ENCODE measurements at places on chromosomes 6 and 20. TPM values are rescaled to one million over a fixed set of nuclear protein-coding genes. Genes with fewer than 3 reads are reported as not detected.

SLC17A3 gene
- total RNA-seq, result not detected

ATP6V1G2 gene
- total RNA-seq, result 7.9 TPM

TCP11 gene
- total RNA-seq, result not detected

PLN gene
- not detected for total RNA-seq

ASXL1 gene
- total RNA-seq, result 149 TPM

TBCC gene
- 77.0 TPM for total RNA-seq

DNA sequence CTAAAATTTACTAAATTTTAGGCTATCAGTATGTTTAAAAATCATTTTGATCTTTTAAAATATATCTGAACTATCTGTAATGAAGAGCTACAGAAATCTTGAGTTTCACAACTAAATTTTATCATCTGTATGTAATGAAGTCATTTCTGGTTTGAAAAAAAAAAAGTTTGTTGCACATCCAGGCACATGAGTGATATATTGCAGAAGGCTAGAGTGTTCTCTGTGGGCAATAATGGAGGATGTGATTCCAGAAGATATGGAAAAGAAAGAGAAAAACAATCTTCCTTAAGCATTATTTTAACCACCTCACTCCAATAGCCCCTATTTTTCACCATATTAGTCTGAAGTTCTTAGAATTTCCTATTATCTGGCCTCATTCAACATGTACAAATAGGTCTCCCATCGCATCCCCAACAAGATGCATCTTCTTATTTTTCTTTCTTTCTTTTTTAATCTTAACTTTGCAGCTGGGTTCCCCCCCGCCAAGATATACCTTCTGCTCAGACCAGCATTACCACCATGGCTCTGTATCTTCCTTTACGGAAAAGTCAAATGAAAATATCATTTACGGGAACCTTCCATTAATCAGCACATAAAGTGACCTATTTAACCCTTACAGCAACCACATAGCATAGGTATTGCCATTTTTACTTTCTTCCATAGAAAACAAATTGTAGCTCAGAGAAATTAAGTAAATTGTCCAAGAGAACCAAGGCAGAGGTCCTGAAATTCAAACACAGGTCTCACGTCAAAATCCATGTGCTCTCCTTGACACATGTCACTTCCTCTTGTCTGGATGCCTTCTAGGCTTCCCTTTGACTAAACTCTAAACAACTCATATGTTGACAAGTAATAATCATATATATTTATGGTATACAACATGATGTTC is 116.9 kb downstream of the KIF13A start:
- no peak for DNase-seq
- H3K27me3 ChIP-seq, result peaks cover 8% of the 10 kb centered on the region
- H3K36me3 ChIP-seq, result no peaks in the 10 kb centered on the region
- H3K27ac ChIP-seq, result no peak overlapping the region

- DNase-seq, result no peak
- H3K36me3 ChIP-seq, result peaks cover 13% of the 10 kb centered on the region
- no peaks in the 10 kb centered on the region for H3K4me1 ChIP-seq
- no peak overlapping the region for H3K4me3 ChIP-seq
Observed at GRCh38 chr6:128768187-128768586, 114.8 kb upstream of the LAMA2 start.

GRCh38 chr6:57193177-57193576 is 21.1 kb downstream of the BAG2 start:
- H3K27me3 ChIP-seq, result no peaks in the 10 kb centered on the region
- H3K27ac ChIP-seq, result no peak overlapping the region
- no peaks in the 10 kb centered on the region for H3K36me3 ChIP-seq
- H3K4me1 ChIP-seq, result no peaks in the 10 kb centered on the region
- no peak for DNase-seq

GRCh38 chr6:25918083-25918683 is 12.3 kb downstream of the SLC17A2 start:
- no peak for DNase-seq
- no peaks in the 10 kb centered on the region for H3K36me3 ChIP-seq
- peaks cover 4% of the 10 kb centered on the region for H3K27me3 ChIP-seq
- H3K27ac ChIP-seq, result no peak overlapping the region

DNA sequence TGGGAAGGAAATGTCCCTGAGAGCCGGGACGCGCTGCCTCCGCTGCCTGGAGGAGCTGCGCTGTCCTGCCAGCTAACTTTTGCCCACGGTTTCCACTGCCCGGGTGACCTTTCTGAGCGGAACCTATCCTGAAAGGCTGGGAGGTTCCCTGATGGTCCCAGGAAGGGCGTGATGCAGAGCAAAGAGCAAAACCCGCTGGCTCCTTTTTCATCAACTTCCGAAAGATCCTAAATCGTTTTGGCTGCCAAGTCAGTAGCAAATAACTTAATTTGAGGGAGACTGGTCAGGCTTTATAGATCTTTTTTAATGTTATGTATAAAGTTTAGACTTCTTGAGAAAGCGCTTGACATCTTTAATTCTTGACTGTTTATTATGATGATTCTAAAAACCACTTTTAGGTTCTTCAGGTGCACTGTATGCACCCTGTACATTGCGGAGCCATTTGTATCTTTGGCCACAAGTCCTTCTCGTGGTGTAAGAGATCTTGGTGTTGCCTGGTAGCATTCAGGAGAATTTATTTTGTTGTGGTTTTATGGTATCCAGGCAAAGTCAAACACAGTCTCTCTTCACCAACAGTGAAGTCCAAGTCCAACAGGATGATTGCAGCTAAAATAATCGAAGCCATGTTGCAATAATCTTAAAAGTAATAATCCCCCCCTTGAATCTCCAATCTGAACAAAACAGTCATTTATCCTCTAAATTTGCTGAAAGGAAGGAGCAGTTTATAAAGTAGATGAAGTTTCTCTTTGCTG is at the start of gene SYNE1:
Gene SYNE1, minus strand, starts transcription at position 67 of the 752 bp plus-strand sequence. CDS start 9,031 bp downstream, outside the sequence.
- peak within 1 kb of the TSS; percentile 75 for H3K4me3 ChIP-seq
- H3K36me3 ChIP-seq, result no peaks in the 10 kb centered on the region
- no peak within 1 kb of the TSS for H3K27ac ChIP-seq
- DNase-seq, result no peak
- H3K4me1 ChIP-seq, result peaks cover 31% of the 10 kb centered on the region
- peaks cover 33% of the 10 kb centered on the region for H3K27me3 ChIP-seq

DNA sequence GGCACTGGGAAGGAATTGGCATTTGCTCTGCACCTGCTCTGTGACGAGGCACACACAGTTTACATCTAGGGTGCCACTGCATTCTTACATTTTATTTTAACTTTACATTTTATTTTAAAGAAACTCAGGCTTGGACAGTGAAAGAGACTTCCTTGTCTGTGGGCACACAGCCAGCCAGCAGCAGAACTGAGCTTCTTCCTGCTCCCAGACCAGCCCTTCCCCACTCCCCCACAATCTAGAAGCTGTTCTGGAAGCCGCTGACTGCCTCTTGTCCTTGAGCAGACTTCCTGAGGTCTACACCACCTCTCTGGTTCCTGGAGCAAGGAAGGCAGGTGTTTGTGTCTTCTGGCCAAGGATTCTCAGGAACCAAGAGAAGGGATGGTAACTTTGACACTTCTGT is 27.9 kb upstream of the CD93 start:
- no peak for DNase-seq
- H3K4me1 ChIP-seq, result no peaks in the 10 kb centered on the region
- peaks cover 1% of the 10 kb centered on the region for H3K27me3 ChIP-seq
- H3K36me3 ChIP-seq, result no peaks in the 10 kb centered on the region
